Esophagus muscularis mucosa (tissue), 4 donors: ENCODE measurements at places on chromosomes 11 and 22. TPM values are rescaled to one million over a fixed set of nuclear protein-coding genes. Genes with fewer than 3 reads are reported as not detected.

GRCh38 chr11:125787827-125788226 is at the start of gene PATE3:
Gene PATE3 (plus strand): TSS chr11:125788127. CDS start chr11:125788152, 25 bp downstream.
- DNase-seq, result no peak
- H3K4me3 ChIP-seq, result no peak within 1 kb of the TSS
- no peak within 1 kb of the TSS for H3K27ac ChIP-seq

DNA sequence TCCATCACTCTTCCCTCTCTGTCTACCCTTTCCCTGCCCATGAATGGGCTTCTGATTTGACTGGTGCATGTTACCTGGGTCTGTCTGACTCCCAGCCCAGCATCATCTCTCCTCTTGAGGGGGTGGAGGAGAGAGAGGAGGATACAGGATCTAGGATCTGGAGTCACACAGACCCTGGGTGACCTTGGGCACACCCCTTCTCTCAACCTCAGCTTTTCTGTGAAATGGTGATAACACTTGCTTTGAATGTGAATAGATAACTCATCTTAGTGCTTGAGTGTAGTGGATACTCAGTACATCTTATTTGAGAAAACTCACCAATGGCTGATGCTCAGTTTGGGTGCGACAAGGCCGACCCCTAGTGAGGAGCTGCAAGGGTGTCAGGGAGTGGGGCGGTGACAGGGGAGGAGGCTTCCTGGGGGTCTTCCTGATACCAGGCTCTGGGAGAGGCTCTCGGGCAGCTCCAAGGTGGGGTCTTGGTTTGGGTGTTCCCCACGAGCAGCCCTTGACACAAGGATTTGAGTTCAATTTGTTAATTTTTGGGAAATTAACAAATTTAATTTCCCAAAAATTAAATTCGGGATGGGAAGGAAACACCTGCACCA is 9.0 kb downstream of the INCENP start:
- no peaks in the 10 kb centered on the region for H3K27me3 ChIP-seq
- peaks cover 77% of the 10 kb centered on the region for H3K36me3 ChIP-seq
- H3K27ac ChIP-seq, result no peak overlapping the region

DNA sequence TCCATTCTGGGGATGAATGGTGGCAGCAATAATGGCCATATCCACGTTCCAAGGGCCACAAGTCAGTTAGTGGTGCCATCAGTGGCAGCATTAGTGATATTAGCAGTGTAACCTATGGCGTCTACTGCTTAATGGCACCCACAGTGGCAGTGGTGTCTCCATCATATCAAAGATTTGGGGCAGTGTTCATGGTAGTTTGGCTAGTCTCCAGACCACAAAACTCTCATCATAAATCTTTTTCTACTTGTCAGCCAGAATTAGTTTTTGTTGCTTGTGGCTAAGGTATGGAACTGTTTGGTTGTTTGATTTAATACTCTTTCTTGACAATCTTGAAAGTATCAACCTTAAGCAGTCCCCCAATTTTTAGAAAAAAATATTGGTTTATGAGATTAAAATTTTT is 45.1 kb upstream of the DEUP1 start:
- no peak overlapping the region for H3K4me3 ChIP-seq
- no peaks in the 10 kb centered on the region for H3K27me3 ChIP-seq
- H3K27ac ChIP-seq, result no peak overlapping the region
- no peaks in the 10 kb centered on the region for H3K4me1 ChIP-seq

CYP2D6 gene
- 0.52 TPM for total RNA-seq

DNA sequence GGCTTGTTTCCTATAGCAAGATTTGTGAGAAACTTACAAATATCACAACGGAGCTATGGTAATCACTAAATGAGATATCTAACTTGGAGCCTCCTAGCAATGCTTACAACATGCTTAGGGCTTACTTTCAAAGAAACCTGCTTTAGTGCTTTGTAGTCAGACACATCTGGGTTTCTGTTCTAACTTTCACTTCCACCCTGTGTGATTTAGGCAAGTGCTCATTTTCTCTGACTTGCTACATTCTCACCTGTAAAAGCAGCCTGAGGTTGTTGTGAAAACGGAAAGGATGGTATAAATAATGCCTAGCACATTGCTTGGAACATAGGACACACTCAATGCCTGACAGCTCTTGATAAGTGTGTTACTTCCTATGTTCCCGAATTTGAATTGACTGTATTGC is 45.6 kb downstream of the LRRC4C start:
- DNase-seq, result no peak
- H3K4me3 ChIP-seq, result no peak overlapping the region
- no peak overlapping the region for H3K27ac ChIP-seq
- no peaks in the 10 kb centered on the region for H3K4me1 ChIP-seq
- H3K27me3 ChIP-seq, result no peaks in the 10 kb centered on the region

DNA sequence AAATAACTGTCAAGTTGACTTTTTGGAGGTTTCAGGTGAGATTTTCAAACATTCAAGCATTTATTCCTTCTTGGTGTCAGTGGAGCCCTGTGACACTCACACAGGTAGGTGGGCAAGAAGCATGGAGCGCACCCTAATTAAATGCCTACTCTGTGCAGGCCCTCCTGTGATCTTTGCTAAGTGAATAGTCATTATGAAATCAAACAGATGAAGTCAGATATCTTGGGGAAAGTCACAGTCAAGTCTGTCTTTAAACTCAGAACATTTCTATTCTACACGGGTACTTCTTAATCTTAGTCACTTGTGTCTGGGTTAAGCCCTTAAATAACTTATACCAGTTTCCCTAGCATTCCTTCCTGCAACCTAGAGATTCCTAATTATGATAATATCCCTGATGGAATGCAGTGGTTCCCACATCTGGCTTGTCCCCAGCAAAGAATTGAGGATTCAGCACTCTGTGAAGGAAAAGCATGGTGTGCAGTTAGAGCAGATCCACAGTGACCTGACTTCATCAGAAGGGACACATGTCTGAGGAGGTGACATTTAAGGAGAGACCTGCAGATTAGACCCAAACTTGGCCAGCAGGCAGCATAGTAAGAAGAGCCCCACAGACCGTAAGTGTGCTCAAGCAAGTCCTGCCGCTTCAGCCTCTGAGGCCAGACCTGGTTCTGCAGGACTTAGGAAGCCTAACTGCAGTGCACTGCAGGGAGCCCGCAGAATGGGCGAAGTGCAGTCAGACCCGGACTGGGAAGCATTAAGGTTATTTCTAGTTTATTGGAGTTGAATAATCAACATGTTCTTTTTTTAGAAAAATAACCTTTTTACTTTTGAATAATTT is 85.3 kb upstream of the GAL start:
- no peak for DNase-seq
- H3K27me3 ChIP-seq, result no peaks in the 10 kb centered on the region
- no peak overlapping the region for H3K27ac ChIP-seq
- H3K36me3 ChIP-seq, result peaks cover 100% of the 10 kb centered on the region
- no peaks in the 10 kb centered on the region for H3K4me1 ChIP-seq

GRCh38 chr22:48957311-48957986 is 870.2 kb downstream of the BRD1 start:
- no peaks in the 10 kb centered on the region for H3K4me1 ChIP-seq
- H3K27me3 ChIP-seq, result no peaks in the 10 kb centered on the region
- no peak overlapping the region for H3K4me3 ChIP-seq

GRCh38 chr11:125532668-125533067 is 36.6 kb upstream of the FEZ1 start:
- DNase-seq, result no peak
- H3K4me3 ChIP-seq, result no peak overlapping the region
- no peaks in the 10 kb centered on the region for H3K36me3 ChIP-seq
- H3K27me3 ChIP-seq, result no peaks in the 10 kb centered on the region

DNA sequence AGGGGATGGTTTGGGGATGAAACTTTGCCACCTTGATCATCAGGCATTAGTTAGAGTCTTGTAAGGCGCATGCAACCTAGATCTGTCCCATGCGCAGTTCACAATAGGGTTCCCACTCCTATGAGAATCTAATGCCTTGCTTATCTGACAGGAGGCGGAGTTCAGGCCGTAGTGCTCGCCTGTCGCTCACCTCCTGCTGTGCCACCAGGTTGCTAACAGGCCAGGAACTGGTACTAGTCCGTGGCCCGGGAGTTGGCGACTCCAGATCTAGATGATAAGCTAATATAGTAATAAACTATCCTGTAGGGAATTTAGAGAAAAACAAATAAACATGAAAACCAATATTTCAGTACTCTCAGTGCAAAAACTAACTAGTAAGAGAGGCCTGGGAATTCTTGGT is 155.4 kb upstream of the ANO5 start:
- DNase-seq, result no peak
- H3K36me3 ChIP-seq, result no peaks in the 10 kb centered on the region
- H3K4me1 ChIP-seq, result no peaks in the 10 kb centered on the region

ZP1 gene
- total RNA-seq, result not detected
